ENCODE measurements at places on chromosomes 12 and 14.

GRCh38 chr12:19744705-19745218 lies 305.5 kb downstream of the AEBP2 start:
- no peak for DNase-seq

- no peak for DNase-seq
These were observed 25.4 kb downstream of the HSPB8 start for GRCh38 chr12:119204131-119204530.

DNA sequence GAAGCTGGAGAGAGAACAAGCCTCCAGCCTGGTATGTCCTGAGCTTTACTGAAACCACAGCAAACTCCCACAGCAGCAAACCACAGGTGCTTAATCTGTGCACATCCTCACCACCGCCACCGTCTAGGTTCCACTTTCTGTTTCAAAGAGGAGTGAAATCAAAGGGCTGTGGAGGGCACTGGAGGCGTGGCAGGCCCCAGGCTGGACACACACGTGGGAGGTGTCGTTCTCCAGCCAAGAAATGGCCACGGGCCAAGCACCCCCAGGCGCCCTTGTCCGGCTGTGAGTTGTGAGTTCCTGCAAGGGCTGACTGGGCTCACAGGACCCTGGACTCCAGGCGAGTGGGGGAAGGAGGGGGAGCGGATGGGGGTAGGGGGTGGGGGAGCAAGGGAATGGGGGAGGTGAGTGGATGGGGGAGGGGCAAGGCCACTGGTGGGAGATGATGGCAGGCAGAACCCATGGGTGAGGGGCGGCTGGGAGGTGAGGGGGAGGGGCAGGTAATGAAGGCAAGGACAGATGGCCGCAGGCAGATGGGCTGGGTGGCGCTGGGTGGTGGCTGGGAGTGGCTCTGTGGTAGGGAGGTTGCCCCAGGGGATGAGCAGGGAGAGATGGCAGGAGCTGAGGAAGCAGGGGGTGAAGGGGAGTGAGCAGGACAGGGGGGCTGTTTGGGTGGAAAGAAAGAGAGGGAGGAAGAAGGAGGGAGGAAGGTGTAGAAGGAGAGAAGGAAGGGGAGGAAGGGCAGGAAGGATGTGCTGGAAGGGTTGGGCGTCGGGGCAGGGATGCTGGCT lies 86.7 kb downstream of the NCOR2 start:
- DNase-seq = no peak

DNA sequence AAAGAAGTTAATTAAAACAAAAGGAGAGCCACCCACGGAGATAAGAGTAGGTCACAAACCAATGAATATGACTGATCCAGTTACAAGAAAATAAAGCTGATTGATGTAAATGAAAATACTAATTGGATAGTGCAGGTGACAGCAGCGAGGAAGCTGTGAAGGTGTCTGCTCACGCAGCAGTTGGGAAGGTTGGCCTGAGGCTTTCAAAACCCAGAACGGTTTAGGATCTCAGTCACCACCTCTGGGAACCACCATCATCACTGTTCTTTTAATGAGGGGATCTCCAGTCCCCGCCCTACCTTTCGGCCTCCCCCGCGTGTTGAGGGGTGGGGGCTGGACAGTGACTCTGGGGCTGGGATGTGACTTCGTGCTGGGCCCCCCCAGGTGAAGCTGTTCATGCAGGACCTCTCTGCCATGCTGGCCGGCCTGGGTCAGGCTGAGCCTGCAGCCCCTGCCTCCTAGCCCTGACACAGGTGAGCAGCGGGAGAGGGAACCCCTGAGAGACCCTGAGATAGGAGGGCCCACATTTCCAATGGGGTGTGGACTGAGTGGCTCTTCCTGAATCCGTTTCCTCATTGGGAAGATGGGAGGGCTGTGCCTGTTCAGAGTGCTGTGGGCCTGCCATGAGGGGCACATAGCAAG lies 7.8 kb downstream of the CFAP73 start:
- no peak for DNase-seq

Data from stimulated activated CD8-positive, alpha-beta memory T cell treated with anti-CD3 and anti-CD28 coated beads, Interleukin-4, amount 100 ng/mL, for 24 hours (primary cell).